Right ventricle myocardium inferior (tissue), 1 donor: ENCODE measurements at places on chromosomes 16 and 17.

DNA sequence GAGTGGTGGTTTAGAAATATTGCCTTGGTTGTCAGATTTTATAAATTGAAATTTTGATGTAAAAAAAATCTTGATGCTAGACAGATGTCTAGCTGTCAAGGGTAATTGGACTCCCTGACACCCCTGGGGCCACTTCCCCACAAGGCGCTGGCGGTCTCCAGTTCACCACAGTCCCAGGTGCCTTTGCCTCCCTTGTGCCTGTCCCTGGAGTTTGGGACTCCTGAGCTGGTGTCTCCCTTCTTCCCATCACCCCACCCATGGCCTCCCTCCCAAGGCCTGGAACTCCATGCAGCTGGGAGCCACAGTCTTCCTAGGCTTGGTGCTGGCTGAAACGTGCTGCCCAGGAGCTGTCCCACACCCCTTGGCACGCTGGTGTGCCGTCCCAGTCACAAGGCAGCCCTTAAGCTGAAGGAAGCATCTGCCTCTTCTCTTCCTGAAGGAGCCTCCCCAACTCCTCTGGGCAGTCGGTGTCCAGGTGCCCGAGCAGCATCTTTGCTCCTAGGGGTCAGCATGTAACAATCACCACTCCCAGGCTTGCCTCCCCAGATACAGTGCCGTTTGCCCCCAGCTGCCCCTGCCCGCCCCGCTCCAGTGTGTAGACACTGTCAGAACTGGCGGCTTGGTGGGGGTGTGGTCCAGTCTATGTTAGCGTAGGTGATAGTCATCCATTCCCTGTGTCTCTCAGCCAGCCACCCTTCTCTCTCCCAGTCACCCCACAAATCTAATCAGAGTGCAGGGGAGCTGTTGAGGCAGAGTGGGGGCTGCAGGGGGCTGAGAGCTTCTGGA lies 26.2 kb downstream of the POLR3E start:
- DNase-seq, result peak; percentile 34

GRCh38 chr17:28335959-28336871 lies 654 bp downstream of the TNFAIP1 start:
- no peak for DNase-seq

- DNase-seq, result no peak
Measured at GRCh38 chr16:29775742-29776408, 2.2 kb upstream of the ZG16 start.

DNA sequence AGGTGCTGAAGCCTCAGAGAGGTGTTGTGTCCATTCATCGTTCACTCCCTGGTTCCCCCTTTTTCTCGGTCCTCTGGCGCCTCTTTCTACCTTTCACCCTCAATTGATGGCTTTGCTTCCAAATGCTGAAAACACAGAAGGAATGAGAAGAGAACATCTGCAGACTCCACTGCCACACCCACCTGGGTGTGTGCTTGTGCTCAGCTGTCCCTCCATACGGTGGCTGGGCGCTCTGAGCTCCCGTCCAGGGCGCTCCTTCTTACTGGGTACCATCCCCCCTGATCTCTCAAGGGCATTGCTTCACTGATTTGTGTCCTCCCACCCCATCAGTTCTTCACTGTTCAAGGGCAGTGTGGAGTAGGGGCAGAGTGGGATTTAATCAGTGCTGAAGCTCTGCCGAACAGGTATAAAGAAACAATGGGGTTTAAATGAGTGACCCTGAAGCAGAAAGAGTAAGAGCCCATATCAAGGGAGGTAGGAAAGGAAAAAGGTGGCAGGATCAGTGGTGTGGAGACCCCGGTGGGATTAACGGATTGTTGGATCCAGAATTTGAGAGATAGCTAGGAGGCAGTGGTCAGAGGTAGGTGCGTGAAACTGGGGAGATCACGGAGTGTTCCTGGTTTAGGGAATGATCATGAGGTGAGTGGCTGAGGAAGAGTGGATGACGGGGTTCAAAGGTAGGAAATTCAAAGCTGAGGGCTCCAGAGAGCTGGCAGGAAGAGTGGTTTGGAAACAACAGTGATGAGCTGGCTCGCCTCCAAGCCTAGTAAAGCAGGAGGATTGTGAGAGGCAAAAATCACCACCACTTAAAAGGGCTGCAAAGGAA lies 40.8 kb downstream of the MRTFB start:
- DNase-seq, result no peak

DNA sequence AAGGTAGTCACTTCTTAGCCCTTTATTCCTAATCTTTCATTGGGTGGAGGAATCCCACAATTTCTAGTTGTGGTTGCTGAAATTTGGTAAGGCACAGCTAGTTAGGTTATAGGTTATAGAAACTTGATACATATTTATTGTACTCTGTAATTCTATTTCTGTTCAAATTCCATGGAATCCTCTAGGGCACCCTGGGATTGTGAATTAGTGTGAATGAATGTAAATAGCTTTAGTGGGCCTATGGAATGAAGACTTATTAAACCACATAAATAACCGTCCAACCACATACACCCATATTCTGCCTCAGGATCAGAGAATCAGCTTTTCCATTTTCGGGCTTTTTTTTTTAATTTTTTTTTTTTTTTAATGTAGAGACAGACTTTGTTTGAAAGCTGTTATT lies 9.2 kb downstream of the TANC2 start:
- DNase-seq, result no peak

- DNase-seq, result peak; percentile 60
Measured at GRCh38 chr16:424033-424622, 1.3 kb upstream of the RAB11FIP3 start.

GRCh38 chr17:50689956-50690886 lies 17.5 kb downstream of the ANKRD40 start:
- peak; percentile 31 for DNase-seq

- no peak for DNase-seq
Measured at GRCh38 chr17:17181666-17182597, 24.2 kb downstream of the PLD6 start.

DNA sequence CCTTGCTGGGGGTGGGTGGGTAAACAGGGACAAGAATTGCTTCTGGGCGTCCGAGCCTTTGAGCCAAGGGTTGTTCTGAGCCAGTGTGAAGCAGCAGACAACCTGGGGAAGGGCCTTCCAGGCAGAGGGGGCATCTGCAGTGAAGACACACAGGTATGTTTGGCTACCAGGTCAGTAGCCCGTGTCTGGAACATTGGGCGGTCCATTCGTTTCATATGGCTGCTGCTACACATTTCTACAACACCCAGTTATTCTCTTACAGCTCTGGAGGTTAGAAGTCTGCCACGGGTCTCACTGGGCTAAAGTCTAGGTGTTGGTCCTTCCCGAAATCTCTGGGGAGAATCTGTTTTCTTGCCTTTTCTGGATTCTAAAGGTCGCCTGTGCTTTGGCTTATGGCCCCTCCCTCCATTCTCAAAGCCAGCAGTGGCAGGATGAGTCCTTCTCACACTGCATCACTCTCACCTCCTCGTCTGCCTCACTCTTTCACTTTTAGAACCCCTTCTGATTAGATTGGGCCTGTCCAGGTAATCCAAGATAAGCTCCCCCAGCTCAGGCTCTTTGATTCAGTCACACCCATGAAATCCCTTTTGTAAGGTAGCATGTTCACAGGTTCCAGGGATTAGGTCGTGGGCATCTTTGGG lies 136.1 kb downstream of the CLEC16A start:
- no peak for DNase-seq

DNA sequence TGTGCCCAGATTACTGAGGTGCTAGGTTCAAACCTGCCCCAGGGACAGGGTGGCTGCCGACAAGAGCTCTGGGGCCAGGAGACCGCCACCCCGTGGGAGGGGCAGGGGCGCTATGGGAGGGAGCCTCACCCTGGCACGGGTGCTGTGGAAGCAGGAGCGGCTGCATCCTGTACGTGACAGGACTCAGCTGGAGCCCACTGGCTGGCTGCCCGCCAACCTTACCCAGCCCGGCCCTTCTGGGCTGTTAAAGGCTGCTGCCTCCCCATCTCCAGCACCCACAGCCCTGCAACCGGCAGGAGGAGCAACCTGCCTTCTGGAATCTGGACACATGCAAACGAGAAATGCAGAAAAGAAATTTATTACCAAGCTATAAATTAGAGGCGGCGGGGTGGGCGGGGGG lies 11.2 kb downstream of the PAM16 start:
- peak; percentile 69 for DNase-seq

- no peak for DNase-seq
Measured at GRCh38 chr16:82855471-82855870, 228.7 kb downstream of the CDH13 start.

GRCh38 chr17:44865931-44866330 lies 18.2 kb downstream of the HIGD1B start:
- DNase-seq, result no peak

DNA sequence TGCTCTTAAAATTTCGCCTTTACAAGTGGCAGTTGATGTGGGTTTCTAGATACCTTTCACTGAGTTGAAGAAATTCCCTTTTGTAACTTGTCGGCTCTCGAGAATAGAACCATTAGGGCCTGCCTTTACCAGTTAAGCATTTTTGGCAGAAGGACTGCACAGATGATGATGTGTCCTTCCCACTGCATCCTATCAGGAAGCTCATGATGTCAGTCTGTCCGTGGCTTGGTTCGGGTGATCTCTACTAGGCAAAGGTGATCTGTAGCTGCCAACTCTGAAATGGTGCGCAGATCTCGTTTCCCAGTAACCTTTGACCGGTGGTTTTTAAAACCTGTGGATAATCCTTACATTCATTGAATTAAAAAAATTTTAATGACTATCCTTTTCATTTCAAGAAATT lies 49.7 kb downstream of the ZNRF1 start:
- no peak for DNase-seq

GRCh38 chr17:9905902-9906301 lies 831 bp upstream of the RCVRN start:
- no peak for DNase-seq

DNA sequence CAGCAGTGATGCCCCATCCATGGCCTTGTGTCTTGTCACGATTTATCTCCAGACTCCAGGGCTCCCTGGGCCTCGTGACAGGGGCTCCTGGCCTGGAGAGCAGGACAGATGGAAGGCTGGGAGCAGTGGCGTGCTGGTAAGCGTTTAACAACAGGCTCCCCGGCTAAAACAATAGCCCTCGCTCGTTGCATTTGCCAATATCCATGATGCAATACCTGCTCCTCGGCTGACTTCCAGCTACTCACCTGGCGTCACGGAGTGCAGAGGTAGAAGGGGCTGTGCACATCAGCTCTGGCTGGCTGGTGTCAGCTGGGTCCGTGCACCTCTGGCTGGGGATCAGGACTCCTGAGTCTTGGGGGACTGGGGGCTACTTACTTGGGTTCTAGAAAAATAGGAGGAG lies 1.5 kb upstream of the BICDL2 start:
- peak; percentile 60 for DNase-seq

GRCh38 chr17:80218391-80218790 lies 1.7 kb downstream of the SGSH start:
- peak; percentile 11 for DNase-seq

- DNase-seq, result no peak
Measured at GRCh38 chr16:84136331-84137125, 8.4 kb downstream of the HSDL1 start.

DNA sequence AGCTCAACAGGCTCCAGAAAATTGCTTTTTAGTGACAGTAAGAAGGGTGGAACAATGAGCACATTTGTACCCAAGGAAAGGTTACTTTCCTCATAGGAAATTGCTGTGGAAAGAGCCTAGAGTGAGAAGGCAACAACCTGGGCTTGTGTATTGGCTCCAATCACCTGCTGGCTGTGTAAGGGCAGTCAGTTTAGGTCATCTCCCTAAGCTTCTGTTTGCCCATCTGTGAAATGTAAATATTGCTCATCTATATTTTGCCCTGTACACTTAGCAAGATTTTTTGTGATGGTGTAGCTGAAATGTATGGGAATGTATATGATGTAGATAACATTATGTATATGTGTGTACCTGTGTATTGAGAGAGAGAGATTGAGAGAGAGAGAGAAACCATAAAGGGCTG lies 225.2 kb upstream of the MPHOSPH6 start:
- no peak for DNase-seq

DNA sequence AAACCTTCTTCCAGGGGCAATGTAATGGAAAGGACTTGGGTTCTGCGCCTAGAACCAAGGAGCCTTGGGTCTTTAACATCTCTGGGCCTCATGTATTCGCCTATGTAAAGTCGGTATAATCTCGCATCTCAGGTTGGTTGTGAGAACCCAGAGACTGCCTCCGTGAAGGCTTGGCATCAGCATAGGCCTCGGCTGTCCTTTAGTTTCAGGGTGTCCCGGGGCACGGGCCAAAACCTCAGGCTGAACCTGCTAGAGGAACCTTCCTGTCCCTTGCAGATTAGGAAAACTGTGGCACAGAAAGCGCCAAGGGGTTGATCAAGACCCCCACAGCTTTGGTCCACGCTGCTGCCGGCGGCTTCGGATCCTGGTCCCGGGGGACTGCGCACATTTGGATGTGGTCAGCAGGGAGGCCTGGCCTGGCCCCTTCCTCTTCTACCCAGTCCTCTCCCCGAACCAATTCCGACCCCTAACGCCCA lies 772 bp upstream of the PHAF1 start:
- DNase-seq, result no peak

GRCh38 chr16:8722025-8722348 lies 47.6 kb downstream of the ABAT start:
- DNase-seq, result no peak

- no peak for DNase-seq
Measured at GRCh38 chr17:57963149-57963511, 7.9 kb upstream of the CUEDC1 start.

- DNase-seq, result no peak
Measured at GRCh38 chr17:65173976-65174683, 37.0 kb downstream of the RGS9 start.

GRCh38 chr16:8120001-8120400 lies 470.3 kb downstream of the TMEM114 start:
- DNase-seq, result no peak

DNA sequence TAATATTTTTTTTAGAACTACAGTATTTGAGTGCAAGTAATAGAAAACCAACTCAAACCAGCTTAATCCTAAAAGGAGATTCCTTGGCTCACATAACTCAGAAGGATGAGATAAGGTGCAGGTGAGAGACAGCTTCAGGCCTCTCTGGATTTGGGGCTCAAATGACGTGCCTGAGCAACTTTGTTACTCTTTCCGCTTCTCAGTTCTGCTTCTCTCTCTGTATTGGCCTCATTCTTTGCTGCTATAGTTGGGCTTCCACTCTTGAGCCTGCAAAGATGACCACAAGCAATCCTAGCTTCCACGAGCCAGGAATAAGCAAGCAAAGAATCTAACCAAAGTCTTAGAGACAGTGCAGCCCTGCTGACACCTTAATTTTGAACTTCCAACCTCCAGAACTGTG lies 45.0 kb upstream of the NLK start:
- no peak for DNase-seq

GRCh38 chr16:71883168-71883848 lies 674 bp downstream of the ZNF821 start:
- no peak for DNase-seq

DNA sequence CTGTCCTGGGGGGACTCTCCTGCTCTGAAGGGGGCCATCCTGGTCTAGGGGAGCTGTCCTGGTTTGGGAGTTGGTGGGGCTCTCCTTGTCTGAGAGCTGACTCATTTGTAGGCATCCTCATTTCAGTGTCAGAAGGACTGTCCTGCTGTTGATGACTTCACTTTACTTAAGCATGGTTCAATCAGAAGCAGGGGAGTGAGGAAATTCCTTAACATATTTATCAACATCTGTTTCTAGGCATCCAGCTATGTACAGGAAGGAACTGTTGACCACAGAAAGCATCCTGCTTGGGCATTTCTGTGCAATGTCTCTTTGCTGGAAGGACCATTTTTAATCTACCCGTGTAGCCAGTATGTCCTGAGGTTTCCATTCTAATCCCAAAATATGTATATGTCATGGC lies 502.7 kb upstream of the HSBP1 start:
- DNase-seq, result no peak

- DNase-seq, result no peak
Measured at GRCh38 chr17:38761612-38762011, 9.1 kb downstream of the PSMB3 start.

GRCh38 chr17:4706121-4706520 lies 2.2 kb upstream of the PELP1 start:
- no peak for DNase-seq

- DNase-seq, result peak; percentile 72
Measured at GRCh38 chr17:78127888-78128550, 536 bp downstream of the TMC6 start.
